Activated CD8-positive, alpha-beta T cell treated with anti-CD3 and anti-CD28 coated beads, Interleukin-2, amount 10 ng/mL, durations not matched to agents 7 days and 5 days (primary cell): ENCODE measurements at places on chromosomes 3 and 15.

- H3K27me3 ChIP-seq, result no peaks in the 10 kb centered on the region
- H3K27ac ChIP-seq, result no peak overlapping the region
- H3K36me3 ChIP-seq, result peaks cover 40% of the 10 kb centered on the region
- no peaks in the 10 kb centered on the region for H3K4me1 ChIP-seq
- no peak for DNase-seq
- no peak overlapping the region for H3K4me3 ChIP-seq
Observed at GRCh38 chr3:69005071-69005790, 8.3 kb downstream of the EOGT start.

DNA sequence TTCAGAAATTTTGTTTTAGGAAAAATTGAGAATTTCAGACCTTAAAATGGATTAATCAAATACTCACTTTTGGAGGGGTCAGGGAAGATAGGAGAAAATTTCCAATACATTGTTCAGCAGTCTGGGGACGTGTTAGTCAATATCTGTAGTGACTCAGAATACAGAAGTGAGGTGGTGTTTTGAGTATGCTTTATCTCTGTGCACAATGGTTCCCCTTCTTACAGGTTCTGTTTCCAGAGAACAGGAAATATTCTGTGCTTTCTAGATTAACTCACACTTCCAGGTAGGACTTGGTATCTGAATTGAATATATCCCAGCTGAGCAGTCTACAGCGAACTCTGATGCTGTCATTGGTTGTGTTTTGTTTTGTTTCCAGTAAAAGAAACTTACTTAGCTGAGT lies 30.7 kb upstream of the CCDC54 start:
- no peak overlapping the region for H3K4me3 ChIP-seq
- no peak for DNase-seq
- no peak overlapping the region for H3K27ac ChIP-seq
- H3K4me1 ChIP-seq, result no peaks in the 10 kb centered on the region
- H3K36me3 ChIP-seq, result no peaks in the 10 kb centered on the region

- DNase-seq, result no peak
- peaks cover 17% of the 10 kb centered on the region for H3K4me1 ChIP-seq
- H3K36me3 ChIP-seq, result no peaks in the 10 kb centered on the region
- peaks cover 13% of the 10 kb centered on the region for H3K27me3 ChIP-seq
Observed at GRCh38 chr3:171566803-171567422, 106.7 kb upstream of the TNIK start.

DNA sequence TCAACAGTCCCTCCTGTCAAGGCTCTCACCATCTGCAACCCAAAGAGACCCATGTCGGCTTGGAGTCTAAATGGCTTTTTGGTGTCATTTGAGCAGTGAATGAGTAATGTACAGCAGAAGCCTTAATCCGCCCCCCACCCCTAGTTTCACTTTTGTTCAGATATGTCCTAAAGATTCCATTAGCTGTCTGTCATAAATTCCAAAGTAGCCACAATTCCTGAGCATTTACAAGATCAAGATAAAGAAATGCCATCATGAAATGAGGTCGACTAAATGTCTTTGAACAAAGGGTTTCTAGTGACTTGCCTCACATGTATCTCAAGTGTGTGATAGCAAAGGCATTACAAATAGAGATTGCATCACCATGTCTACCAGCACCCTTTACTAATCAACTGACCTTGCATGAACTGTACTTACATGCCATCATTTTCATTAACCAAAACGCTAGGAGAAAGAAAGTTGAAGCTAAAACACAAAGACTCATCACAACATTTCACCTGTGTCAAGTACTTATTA lies 123.8 kb upstream of the PHLDB2 start:
- no peak overlapping the region for H3K4me3 ChIP-seq
- no peak for DNase-seq
- peaks cover 29% of the 10 kb centered on the region for H3K4me1 ChIP-seq
- H3K27me3 ChIP-seq, result no peaks in the 10 kb centered on the region
- H3K36me3 ChIP-seq, result peaks cover 15% of the 10 kb centered on the region

GRCh38 chr15:79094611-79095021 lies 4.0 kb upstream of the RASGRF1 start:
- H3K4me1 ChIP-seq, result peaks cover 2% of the 10 kb centered on the region
- H3K27me3 ChIP-seq, result peaks cover 49% of the 10 kb centered on the region

DNA sequence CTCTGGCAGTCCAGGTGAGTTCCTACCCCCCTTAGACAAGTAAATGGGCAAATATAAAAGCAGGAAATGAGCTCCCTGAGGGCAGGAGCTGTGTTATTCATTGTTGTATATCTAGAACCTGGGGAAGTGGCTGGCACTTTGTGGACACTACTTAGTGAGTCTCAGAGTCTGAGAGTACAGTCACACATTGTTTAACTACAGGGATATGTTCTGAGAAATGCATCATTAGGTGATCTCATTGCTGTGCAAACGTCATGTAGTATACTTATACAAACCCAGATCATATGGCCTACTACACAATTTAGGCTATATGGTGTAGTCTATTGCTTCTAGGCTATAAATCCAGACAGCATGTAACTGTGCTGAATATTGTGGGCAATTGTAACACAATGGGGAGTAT lies 52.4 kb downstream of the DRD3 start:
- H3K36me3 ChIP-seq, result no peaks in the 10 kb centered on the region
- H3K27ac ChIP-seq, result no peak overlapping the region
- no peak overlapping the region for H3K4me3 ChIP-seq
- H3K4me1 ChIP-seq, result no peaks in the 10 kb centered on the region
- no peaks in the 10 kb centered on the region for H3K27me3 ChIP-seq

DNA sequence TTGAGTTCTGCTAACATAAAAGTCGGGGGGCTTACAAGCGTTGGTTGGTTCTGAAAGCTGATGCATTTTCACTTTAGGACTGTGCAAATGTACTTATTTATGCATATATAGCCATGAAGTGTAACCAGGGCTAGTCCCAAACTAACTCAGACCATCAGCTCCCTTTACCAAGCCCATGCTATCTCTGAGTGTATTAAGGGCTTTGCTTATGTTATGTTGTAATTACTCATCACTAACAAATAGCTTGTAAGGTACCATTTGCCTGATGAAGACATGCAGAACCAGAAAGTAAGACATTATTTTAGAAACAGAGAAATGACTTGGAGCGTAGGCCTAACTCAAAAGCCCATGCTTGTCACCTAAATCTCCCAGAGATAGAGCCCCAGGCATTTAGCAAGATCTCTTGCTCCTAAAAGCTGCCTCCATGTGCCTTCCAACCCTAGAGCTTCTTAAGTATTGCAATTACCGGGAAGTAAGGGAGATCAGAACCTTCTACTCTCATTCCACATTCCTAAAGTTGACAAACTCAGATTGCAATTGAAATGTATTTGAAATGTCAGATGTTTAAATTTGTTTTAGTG lies 362.9 kb upstream of the RBMS3 start:
- DNase-seq, result no peak
- no peak overlapping the region for H3K4me3 ChIP-seq
- H3K36me3 ChIP-seq, result no peaks in the 10 kb centered on the region
- no peak overlapping the region for H3K27ac ChIP-seq

DNA sequence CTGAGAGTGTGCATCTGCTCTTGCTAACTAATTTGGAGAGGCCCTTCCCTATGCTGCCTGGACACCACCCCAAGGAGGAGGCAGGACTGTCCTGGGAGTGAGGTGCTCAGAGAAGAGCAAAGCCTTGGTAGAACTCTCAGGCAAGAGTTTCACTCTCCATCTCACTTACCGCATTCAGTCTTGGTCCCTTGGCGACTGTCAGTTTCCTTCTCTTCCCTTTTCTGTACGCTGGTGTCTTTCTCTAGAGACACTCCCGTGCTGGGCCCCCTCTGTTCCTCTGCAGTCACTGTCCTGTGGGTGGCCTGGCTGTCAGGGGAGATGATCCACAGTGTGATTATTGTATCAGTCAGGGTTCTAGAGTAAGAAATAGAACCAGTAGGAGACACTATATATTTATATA lies 44.0 kb downstream of the IDH2 start:
- DNase-seq, result no peak
- H3K4me1 ChIP-seq, result peaks cover 47% of the 10 kb centered on the region
- no peak overlapping the region for H3K27ac ChIP-seq

DNA sequence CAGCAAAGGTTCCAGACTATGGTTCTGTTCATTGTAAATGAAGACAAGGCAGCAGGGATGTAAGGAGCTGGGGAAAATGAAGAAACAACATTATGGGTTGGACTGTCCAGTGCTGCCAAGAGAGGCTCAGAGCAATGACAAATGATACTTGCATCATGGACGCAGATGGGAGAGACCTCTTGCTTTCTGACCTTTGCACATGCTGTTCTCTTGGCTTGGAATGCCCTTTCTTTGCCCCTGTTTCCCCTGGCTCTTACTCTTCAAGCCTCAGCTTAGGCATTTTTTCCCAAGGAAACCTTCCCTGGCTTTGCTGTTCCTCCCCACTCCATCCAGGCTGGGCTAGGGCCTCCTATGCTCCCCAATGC lies 59.9 kb upstream of the RAD18 start:
- no peak overlapping the region for H3K27ac ChIP-seq
- H3K4me1 ChIP-seq, result no peaks in the 10 kb centered on the region
- H3K4me3 ChIP-seq, result no peak overlapping the region
- no peaks in the 10 kb centered on the region for H3K27me3 ChIP-seq
- no peaks in the 10 kb centered on the region for H3K36me3 ChIP-seq

DNA sequence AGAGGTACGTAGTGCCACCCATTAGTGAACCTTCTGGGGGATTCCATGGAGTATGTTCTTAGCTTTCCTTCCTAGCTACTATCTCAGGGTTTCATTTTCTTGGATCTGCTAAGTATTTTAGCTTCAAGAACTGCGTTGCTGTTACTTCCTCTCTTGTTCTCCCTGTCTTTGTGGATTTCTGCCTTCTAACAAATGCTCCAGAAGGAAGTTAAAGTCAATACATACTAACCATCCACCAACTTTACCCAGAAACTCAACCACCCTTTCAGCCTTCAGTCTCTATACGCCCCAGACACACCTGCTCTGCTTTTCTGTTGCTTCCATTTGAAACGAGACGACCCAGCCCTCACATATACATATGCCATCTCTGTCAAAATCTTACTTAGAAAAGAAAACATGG lies 2.4 kb upstream of the KLF13 start:
- H3K36me3 ChIP-seq, result peaks cover 23% of the 10 kb centered on the region
- H3K4me1 ChIP-seq, result peaks cover 54% of the 10 kb centered on the region
- DNase-seq, result no peak
- H3K27ac ChIP-seq, result peak overlapping the region; percentile 97
- H3K4me3 ChIP-seq, result peak overlapping the region; percentile 91

DNA sequence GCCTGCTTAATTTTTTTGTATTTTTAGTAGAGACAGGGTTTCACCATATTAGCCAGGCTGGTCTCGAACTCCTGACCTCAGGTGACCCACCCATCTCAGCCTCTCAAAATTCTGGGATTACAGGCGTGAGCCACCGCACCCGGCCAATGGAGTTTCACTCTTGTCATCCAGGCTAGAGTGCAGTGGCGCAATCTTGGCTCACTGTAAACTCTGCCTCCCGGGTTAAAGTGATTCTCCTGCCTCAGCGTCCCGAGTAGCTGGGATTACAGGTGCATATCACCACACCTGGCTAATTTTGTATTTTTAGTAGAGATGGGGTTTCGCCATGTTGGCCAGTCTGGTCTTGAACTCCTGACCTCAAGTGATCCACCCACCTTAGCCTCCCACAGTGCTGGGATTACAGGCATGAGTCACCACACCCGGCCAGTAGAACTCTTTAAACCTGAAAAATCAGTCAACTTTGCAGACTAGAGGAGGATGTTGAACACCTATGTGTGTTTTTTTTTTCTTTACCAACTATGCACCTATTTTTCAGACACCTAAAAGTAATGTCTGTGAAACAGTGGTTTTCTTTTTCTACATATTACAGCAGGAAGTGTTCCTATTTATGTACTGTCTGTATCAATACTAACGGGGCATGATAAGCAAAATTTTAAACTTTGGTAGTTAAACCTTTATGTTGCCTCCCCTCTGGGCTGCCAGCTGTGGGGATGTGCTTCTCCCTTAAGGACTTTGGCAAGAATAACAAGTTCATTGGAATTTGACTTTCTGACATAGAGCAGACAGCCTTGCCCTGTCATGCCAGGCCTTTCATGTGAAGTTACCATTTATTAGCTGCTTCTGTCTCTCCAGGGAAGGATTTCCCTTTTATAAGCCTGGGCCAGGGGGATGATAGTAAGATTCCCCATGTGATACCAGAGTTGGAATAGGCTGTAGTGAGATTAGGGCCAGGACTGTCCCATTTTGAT lies 8.1 kb downstream of the ARIH2 start:
- peak overlapping the region; percentile 40 for H3K27ac ChIP-seq
- H3K4me1 ChIP-seq, result peaks cover 63% of the 10 kb centered on the region
- H3K4me3 ChIP-seq, result no peak overlapping the region
- peaks cover 57% of the 10 kb centered on the region for H3K36me3 ChIP-seq
- no peaks in the 10 kb centered on the region for H3K27me3 ChIP-seq

DNA sequence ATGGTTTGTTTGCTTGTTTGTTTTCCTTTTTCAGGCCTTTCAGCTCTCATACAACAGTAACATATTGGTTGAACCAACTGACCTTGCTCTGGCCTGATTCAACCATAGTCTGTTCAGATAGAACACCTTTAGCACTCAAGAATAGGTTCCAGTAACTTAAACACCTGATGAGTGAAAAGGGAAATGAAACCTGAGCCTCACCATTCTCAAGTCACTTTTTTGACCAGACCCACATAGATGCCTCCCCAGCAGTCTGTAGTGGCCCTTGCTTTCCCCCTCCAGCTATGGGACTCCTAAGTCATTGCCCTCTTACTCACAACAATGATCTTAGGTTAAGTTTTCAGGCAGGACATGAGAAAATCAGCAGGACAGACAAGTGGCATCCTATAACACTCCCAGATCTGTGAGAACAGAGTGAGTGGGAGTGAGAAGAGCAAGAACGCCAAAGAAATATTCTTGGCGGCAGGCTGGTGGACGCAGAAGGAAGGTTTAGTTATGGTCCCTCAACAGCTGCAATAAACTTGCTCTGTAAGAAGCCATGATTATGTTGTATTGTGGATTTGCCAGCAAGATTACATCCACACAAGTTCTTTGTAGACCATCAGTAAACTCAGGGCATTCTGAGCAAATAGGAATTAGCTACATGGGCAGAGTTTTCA lies 367.5 kb downstream of the MECOM start:
- no peaks in the 10 kb centered on the region for H3K4me1 ChIP-seq
- H3K27ac ChIP-seq, result no peak overlapping the region
- no peaks in the 10 kb centered on the region for H3K27me3 ChIP-seq
- no peaks in the 10 kb centered on the region for H3K36me3 ChIP-seq
- H3K4me3 ChIP-seq, result no peak overlapping the region

GRCh38 chr3:72614394-72615074 lies 233.7 kb downstream of the SHQ1 start:
- no peak for DNase-seq
- no peak overlapping the region for H3K27ac ChIP-seq
- peaks cover 17% of the 10 kb centered on the region for H3K4me1 ChIP-seq
- no peaks in the 10 kb centered on the region for H3K36me3 ChIP-seq
- no peak overlapping the region for H3K4me3 ChIP-seq

GRCh38 chr3:160648701-160649100 lies 28.3 kb upstream of the ARL14 start:
- no peak overlapping the region for H3K4me3 ChIP-seq
- H3K27ac ChIP-seq, result no peak overlapping the region
- no peak for DNase-seq
- H3K27me3 ChIP-seq, result no peaks in the 10 kb centered on the region
- no peaks in the 10 kb centered on the region for H3K4me1 ChIP-seq
- H3K36me3 ChIP-seq, result no peaks in the 10 kb centered on the region

DNA sequence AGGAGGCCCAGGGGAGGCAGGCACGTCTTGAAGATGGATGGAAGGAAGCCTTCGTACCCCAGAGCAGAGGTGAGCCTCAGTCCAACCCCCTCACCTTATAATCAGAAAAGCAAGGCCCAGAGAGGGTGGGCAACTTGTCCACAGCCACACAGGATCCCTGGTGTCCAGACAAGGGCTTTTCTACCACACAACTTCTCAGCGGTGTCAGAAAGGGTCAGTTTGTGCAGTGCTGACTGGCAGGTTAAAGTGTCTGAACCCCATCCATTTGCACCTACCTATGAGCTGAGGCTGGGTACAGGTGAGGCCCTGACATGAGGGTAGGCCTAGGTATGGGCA lies 8.6 kb downstream of the IGDCC3 start:
- no peak overlapping the region for H3K4me3 ChIP-seq
- peaks cover 15% of the 10 kb centered on the region for H3K27me3 ChIP-seq
- H3K4me1 ChIP-seq, result no peaks in the 10 kb centered on the region
- H3K27ac ChIP-seq, result no peak overlapping the region
- DNase-seq, result no peak
